ENCODE measurements at places on chromosomes 5 and 9.

DNA sequence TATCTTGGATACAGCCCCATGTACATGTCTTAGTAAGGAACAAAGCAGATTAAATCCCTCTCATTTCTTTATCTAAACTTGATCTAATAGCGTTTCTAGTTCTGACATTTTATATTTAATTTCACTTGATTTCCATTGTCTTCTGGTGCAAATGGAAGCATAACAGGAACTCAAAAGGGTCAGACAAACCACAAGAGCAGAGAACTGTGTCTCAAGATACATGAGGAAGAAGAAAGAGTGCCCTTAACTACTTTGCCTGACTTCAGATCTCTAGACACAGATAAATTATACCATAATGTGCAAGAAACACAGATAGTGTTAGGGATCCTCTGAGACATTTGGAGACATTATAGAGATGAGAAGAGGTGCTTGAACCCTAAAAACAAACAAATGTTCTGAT lies 20.7 kb upstream of the STX17 start:
- no peak for DNase-seq

DNA sequence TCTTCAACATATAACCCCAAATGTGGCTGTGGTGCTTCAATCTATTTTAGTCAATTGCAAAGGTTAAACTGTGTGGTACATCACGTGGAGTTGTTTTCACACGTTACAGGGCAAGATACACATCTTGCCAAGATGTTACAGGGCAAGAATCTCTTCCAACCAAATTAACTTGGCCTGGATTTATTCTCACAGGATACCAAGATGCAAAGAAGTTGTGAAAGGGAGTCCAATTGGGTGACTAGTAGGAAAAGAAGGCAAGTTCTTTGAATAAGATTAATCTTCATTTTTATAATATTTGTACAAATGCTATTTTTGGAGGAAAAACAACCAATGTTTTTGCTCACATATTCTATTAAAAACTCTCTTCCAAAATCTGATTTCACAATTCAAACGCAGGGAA lies 4.8 kb upstream of the IFNA8 start:
- no peak for DNase-seq

GRCh38 chr5:105931881-105932421 lies 1738.8 kb downstream of the EFNA5 start:
- no peak for DNase-seq

GRCh38 chr9:126262738-126263137 lies 63.9 kb upstream of the MVB12B start:
- DNase-seq = no peak

- DNase-seq = peak; percentile 77
Observed at GRCh38 chr9:110069326-110070248, 138.4 kb downstream of the C9orf152 start.

- DNase-seq = no peak
Observed at GRCh38 chr5:122163121-122164069, 34.0 kb downstream of the ZNF474 start.

DNA sequence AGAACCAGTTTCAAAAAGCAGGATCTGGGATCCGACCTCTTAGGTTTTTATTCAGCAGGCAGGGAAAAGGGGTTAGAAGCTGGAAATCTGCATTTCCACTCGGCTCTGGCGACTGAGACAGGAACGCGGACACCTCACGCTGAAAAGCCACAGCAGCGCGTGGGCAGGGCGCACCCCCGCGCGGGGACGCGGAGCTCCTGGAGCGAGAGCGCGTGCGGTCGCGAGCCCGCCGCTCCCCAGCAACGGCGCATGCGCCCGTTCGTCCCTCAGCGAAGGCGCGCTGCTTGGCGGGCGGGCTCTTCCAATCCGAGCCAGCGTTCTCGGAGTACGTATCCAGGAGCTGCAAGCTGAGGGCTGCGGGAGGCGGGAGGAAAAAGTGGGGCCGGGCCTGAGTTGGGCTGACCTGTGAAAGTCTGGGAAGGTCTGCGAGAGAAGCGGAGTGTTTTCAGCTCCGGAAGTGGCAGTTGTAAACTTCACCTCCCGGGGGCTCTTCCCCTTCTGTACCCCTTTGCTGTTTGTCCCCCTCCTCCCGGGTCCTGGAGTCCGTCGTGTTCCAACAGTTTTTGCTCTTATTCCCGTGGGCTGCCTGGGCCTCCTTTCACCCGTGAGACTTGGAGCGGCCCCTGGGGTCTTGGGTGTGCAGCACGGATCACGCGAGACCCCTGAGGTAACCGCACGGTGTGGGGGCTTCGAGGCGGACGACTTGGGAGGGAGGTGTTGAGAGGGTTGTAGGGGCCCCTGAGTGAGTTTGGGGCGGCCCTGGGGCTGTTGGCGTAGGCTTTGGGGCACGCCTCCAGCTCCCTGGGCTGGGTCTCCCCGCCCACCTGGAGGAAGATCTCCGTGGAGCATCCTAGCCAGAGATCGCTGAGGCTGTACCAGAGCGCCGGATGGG lies at the start of gene CCDC171:
Gene CCDC171, plus strand, starts transcription at position 408 of the 892 bp plus-strand sequence. CDS start 11,046 bp downstream, outside the sequence.
- DNase-seq = peak; percentile 74

- DNase-seq = no peak
Observed at GRCh38 chr9:125999504-125999881, 252.3 kb downstream of the PBX3 start.

GRCh38 chr5:153964880-153965645 lies 73.6 kb downstream of the FAM114A2 start:
- DNase-seq = no peak

DNA sequence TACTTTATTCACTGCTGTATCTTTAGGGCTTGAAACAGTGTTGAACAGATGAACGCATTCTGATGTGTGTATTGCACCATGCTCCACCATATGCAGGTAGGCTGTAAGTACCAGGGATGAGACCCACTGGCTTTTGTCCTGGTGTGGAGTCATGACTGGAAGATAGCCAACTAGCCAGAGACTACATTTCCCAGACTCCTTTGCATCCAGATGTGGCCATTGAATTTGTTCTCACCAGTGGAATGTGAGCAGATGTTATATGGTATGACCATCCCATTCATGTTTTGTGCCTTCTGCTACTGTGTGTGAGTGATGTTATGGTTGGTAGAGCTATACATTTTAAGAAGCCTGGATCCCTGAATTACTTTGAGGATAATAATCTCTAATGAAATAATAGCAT lies 7.4 kb upstream of the FBXL7 start:
- no peak for DNase-seq

GRCh38 chr5:9124071-9124470 lies 421.8 kb downstream of the SEMA5A start:
- no peak for DNase-seq

GRCh38 chr5:145479271-145479670 lies 355.9 kb downstream of the PRELID2 start:
- peak; percentile 40 for DNase-seq

DNA sequence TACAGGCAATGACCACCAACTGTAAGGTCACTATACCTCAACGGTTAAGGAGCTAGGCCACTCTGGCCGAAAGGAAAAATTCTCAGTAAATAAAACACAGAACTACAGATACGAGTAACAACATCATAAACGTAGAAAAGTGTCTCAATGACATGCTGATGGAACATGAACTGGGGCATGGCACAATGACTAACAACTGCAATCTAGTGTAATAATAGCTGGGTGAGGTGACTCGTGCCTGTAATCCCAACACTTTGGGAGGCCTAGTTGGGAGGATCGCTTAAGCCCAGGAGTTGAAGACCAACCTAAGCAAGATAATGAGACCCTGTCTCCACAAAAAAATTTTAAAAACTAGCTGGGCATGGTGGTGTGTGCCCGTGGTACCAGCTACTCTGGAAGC lies 9.8 kb upstream of the RAPGEF6 start:
- no peak for DNase-seq

GRCh38 chr5:181184845-181185216 lies 20.2 kb downstream of the TRIM7 start:
- no peak for DNase-seq

DNA sequence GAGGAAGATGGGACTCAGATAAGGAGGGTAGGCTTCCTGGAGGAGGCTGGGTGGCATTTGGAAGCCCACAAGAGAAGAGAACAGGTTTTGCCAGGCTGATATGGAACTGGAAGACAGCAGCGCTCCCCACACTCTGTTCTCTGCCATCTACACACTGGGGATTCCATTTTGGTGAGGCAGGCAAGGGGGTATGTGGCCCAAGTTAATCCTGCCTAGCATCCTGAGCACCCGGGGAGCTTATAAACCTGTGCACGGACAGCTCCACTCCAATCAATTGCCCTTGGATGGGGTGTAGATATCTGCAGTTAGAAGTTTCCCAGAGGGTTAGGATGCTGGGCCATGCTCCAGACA lies 158.8 kb downstream of the MACROH2A1 start:
- DNase-seq = no peak

DNA sequence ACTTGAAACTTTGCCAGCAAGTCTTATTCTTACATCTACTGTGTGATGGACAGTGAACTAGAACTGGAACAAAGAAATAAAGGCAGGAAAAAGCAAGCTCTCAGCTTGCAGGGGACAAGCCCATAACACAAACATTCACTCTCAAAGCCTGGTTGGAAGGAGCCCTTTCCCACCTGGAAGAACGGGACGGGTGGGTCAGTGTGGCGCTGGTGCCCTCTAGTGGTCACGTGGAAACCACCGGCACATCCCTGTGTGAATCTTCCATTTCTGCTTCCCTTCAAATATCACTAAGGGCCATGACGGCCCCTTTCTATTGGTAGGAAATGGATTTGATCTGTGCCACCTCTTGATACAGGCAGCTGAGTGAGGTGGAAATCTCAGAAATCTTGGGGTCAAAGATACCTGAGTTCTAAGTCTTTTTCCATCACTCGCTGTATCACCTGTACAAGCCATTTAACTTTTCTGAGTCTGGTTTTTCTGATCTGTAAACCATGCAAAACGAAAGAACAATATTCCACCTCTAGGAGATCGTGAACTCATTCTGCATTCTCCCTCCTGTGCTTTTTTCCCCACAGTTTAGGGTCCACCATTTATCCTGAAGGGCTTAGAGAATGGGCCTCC lies 211.6 kb downstream of the MSX2 start:
- DNase-seq = no peak

- no peak for DNase-seq
Observed at GRCh38 chr9:32384002-32384363, 460 bp upstream of the ACO1 start.

DNA sequence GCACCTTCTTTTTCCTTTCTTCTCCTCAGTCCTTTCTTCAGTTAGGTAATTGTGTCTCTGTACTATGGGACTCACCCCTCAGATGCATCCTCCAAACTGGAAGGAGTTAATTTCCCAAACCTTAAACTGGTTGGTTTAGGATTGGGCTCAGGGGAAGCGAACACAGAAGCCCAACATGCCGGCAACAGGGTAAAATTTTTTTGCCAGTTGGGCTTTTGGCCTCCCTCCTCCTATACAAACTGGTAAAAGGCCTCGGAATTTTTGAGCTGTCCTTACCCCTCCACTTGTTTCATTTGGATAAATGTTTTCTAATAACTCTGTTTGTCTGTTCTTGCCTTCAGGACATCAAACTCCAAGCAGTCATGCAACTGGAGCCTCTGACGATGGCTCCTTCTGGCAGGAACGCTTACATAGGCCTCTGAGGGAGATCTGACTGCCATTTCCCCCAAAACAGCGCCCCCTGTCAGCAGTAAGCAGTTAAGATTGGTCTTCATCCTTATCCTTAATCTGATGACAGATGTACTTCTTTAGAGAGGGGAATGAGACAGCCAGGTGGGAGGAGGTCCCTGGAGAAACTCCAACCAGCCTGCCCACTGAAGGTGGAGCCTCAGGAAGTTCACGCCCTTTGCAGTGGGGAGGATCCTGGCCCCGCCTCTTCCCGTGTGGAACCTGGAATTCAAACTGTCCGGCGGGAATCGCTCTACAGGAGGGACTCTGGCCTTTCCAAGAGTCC lies 57.8 kb upstream of the SPINK5 start:
- no peak for DNase-seq

DNA sequence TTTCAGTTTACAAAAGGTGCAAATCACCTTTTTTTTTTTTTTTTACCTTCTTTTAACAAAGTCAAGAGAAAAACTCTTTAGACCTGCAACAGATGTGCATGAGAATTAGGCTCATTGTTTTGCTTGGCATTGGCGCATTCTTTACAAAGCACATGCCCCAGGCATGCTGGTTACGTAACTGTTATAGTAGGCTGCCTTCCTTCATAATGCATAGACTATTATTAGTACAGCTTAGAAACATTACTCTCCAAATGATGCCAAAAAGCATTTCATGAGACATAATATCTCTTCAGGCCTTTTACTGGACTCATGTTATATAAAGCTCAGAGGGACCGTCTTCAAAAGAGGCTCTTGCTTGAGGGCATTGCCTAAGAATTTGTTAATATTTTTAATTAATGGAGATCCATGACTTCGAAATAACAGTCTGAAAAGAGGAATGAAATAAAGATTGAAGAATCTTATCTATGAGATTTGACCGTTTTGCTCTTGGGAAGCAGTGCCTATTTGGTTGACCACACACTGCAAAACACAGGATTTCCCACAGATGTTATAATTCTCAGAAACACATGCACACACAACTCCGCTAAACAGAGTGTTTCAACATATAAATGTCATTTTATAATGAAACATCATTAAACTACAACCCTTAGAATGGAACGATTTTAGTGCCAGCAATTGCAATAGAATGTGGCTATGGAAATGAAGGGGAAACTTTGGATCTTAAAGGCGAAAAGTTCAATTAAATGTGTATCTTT lies 478.7 kb downstream of the PRR16 start:
- no peak for DNase-seq

GRCh38 chr5:606061-606460 lies 6.1 kb upstream of the CEP72 start:
- DNase-seq = no peak

GRCh38 chr5:173777674-173778073 lies 110.5 kb upstream of the CPEB4 start:
- no peak for DNase-seq

- no peak for DNase-seq
Observed at GRCh38 chr5:156838961-156839360, 11.1 kb upstream of the PPP1R2B start.

- peak; percentile 51 for DNase-seq
Observed at GRCh38 chr5:132677191-132677590, 3.4 kb downstream of the IL4 start.

- DNase-seq = no peak
Observed at GRCh38 chr9:68443624-68444023, 87.2 kb downstream of the PGM5 start.

GRCh38 chr5:151911011-151911410 lies 13.6 kb downstream of the GLRA1 start:
- no peak for DNase-seq

All from pulmonary artery endothelial cell (primary cell).